Stimulated activated CD8-positive, alpha-beta memory T cell treated with anti-CD3 and anti-CD28 coated beads, Interleukin-15, amount 100 ng/mL, for 24 hours (primary cell): ENCODE measurements at places on chromosomes 2 and 18.

DNA sequence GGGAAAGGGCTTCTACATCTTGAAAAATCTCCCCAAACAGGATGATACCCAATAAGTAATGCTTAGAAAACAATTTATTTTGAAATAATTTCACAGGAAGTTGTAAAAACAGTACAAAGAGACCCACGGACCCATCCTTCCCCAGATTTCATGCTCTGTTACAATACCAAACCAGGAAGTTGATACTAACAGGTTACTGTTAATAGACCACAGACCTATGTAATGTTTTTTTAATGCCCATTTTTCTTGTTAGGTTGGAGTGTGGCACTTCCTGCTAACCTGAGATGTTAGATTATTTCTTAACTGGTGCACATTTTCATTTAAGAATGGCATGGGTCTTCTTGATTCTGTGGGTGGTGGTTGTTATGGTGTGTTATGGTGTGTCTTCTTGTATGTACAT, 21.4 kb upstream of the MGAT5 start:
- DNase-seq, result no peak

DNA sequence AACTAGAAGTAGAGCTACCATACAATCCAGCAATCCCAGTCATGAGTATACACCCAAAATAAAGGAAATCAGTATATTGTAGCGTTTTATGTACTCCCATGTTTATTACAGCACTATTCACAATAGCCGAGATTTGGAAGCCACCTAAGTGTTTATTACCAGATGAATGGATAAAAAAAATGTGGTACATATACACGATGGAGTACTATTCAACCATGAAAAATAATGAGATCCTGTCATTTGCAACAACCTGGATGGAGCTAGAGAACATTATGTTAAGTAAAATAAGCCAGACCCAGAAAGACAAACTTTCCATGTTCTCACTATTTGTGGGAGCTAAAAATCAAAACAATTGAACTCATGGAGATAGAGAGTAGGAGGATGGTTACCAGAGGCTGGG, 131.9 kb downstream of the TMEM131 start:
- DNase-seq, result no peak

GRCh38 chr2:71460595-71461303, 7.4 kb downstream of the DYSF start:
- no peak for DNase-seq

DNA sequence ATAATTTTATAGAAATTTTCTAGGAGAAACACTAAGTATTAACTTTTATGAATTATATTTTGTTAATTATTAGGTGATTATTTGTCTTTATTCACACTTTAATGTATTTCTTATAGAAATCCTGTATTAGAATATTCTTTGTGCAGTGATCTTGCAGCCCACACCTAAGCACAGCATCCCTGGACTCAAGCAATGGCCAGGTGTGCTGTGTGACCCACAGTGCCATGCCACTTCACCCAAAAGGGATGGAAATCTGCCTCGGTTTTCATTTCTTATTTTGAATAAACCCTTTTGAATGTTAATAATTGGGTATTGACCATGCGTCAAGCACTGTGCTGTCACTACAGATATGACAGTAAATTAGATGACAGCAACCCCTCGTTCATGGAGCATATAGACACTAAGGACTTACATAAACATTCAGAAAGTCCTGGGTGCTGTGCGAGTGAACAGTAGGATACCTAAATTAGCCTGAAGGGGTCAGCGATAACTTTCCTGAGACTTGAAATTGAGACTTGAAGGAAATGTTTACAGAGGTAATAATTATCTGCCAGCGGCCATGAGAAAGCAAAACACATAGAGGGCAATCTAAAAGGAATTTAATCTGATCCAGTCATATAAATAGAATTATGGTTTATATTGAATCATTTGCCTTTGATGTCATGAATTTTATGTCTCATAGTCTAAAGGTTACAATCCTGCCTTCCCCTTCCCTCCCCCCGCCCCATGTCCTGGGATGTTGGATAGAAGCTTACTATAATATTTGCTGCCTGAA, 52.7 kb upstream of the CALCRL start:
- no peak for DNase-seq

DNA sequence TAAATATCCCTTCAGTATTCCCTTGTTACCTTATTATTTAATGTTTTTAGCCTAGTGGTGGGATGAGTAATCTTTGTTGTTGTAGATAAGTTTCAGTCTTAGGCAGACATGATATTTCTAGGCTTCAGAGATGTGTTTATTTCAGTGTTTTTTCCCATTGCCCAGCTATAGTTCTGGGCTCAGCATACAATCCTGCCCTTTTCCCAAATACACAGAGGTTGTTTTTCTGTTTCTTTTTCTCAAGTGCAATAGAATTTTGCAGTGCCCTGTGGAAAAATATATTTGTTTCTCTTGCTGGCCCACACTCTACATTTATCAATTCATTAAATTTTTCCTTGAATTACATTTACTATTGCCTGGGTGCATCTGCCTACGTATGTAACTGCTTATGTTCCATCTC, 321.8 kb downstream of the KCNJ3 start:
- no peak for DNase-seq

DNA sequence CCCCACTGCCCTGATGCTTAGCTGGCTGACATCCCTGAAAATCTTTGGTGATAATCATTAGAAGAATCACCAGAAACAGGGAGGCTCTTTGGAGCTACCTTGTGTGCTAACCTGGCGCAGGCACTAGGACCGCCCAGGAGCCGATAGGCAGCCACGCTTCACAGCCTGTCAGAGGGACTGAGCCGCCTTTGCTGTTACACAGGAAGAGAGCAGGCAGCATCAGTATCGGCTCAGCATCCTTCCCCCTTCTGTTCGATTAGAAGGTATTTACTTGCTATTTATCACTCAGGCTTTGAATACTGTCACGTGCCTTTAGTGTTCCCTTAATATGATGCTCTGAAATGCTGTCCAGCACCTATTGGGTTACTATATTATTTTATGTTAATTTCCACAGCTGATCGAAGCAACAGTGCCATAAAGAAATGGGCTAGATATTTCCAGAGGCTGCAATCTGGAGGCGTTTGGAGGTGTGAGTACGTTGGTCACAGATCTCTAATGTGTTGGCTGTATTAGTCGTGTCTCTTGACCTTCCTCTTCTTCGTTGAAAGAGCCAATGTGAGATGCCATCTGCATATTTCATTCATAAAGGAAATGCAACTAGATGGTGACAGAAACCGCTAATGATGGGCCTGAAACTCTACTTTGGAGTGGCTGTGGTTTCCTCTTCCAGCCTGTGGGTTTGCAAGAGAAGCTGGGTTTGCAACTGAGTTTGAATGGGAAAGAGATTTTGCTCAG, 110.4 kb upstream of the RAB27B start:
- DNase-seq, result no peak

DNA sequence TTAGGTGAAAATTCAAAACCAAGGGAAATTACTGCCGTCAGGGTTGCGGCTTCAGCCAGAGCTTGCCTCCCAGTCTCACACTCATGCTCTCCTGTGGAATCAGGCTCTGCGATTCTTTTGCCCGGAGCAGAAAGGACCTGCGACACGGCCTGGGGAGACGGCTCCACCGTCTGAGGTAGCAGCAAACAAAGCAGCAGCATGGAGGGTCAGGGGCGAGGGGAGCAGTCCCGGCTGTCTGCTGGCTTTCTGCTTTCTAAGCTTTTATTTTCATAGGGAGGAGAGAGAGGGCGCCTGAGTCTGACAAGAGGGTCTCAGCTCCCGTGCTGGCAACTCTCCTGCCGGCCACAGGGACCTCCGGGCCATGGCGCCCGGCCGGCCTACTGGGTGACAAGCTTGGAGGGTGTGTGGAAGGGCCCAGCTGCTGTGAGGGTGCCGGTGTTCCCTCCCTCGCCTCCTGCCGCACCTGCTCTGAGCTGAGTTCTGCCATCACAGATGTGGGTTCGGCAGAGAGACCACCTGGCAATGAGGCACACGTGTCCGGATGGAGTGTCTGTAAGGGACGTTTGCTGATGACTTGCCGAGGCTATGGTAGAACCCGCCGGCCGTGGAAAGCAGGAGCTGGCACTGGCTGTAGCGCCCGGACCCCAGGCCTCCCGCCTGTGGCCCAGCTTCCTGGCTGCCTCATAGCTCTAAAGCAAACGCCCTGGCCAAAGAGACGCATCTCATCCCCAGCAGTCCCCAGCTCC, 66.2 kb upstream of the CTDP1 start:
- DNase-seq, result no peak

- DNase-seq, result no peak
These were observed 21.0 kb upstream of the GPR75 start for GRCh38 chr2:53880756-53881155.

DNA sequence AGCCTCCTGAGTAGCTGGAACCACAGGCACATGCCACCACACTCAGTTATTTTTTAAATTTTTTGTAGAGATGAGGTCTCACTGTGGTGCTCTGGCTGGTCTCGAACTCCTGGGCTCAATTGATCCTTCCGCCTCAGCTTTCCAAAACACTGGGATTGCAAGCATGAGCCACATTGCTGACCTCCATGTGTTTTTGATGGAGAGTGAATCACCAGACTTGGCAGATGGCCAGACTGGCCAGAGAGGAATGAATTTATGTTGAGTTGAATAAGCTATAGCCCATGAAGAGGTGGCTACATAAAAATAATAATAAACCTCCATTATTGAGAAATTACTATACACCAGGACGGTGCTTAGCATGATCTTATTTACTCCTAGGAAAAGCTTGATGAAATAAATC, 91.5 kb downstream of the MREG start:
- DNase-seq, result no peak

DNA sequence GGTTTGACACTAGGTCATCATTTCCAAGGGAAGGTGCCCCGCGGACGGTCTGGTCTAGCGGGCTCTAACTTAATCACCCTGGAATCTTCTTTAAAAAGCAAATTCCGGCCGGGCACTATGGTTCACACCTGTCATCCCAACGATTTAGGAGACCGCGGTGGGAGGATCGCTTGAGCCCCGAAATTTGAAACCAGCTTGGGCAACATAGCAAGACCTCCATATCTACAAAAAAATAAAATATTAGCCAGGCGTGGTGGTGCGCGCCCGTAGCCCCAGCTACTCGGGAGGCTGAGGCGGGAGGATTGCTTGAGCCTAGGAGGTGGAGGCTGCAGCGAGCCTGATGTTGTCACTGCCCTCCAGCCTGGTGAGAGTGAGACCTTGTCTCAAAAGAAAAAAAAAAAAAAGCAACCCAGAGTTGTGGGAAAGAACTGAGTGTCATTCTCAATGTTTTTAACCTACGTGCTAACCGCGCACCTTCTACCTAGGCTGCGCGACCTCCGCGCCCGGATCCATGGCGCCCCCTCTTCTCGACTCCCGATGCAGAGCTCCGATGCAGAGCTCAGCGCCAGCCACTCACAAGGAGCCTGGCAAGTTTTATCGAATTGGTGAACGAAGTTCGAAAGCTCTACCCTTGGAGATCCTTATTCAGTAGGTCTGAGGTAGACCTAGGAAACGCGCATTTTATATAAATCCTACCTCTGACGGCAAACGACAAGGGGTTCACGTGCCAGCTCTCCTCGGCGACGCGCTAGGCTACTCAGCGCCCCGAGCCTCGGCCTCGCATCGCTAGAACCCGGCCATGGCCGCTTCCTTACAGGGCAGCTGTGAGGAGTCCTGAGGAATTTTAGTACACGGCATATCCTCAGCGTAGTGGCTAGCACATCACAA, 888 bp upstream of the TWSG1 start:
- DNase-seq, result no peak

DNA sequence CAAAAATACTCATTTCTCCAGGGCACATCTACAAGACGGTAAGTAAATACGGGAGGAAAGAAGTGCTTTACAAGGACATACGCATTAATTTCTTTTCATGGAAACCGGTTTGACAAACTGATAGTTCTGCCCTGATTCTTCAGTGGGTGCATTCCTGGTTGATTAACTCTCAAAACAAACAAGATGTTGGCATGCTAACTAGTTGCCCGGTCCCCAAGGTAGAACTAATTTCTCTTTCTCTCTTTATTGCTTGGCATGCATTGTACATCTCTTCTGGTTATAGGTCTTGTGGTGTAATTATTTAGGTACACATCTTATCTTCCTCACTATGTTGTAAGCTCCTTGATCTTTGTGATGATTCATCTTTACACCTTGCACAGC, 46.9 kb upstream of the SPATS2L start:
- no peak for DNase-seq

DNA sequence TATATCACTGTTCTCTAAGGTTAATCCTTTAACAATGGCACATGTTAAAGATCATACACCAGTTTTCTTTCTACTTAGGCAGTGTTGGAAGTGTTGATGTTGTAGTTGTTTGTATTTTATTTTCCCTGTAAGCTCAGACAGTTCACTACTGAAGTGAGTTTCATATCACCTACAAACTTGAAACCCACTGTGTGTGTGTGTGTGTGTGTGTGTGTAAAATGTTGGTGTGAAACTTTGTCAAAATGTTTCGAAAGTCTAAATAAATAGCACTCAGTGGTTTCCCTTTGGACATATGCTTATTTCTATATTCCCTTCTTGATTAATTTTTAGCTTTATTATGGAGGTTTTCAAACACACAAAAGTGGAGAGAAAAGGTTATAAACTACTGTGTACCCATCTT, 79.8 kb upstream of the CAVIN2 start:
- no peak for DNase-seq

DNA sequence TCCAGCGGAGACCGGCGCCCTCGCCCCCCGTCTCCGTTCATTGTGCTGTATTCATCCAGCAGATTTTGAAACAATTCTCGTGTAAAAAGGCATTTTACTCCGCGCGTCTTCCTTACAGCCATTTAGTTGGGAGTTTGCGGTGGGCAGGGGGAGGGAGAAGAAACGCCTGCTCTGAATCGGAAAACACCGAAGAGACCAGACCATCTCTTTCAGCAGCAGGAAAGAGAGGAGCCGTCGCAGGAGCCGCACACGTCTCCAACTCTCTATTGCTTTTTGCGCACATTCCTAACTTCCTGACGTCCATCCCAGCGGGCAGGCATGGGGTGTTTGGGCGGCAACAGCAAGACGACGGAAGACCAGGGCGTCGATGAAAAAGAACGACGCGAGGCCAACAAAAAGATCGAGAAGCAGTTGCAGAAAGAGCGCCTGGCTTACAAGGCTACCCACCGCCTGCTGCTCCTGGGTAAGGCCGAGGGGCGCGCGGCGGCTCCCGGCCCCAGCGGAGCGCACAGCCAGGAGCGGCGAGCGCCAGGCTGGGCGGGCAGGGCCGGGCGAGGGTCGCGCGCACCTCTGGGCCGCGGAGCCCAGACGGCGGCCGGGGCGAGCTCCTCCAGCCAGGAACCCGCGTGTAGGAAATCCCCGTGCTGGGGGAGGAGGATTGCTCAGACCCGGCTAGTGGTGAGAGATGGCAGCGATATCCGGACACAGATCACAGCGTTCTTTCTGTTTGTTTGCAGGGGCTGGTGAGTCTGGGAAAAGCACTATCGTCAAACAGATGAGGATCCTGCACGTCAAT, 63.2 kb downstream of the GNAL start:
- no peak for DNase-seq

- DNase-seq, result no peak
These were observed 1.3 kb downstream of the LIPG start for GRCh38 chr18:49563130-49563540.

GRCh38 chr2:29841386-29842004, 79.9 kb downstream of the ALK start:
- no peak for DNase-seq

DNA sequence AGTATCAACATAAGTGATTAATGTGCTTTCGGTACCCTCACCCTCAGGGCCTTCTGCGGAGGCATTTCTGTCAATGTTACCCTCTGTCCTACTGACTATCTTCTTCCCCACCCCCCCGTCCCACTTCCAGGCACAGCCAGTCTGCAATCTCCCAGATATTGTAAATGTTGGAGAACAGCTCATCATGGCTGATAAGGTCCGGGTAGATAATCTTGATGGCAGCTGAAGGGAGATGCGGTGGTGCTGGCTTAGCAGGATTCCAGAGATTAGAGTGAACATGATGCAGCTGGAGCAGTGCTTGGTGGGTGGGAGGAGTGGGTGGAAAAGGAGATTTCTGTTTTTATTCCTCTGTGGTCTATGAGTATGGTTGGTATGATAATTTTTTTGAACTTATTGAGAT, 15.5 kb downstream of the GTF2A1L start:
- DNase-seq, result no peak
